ENCODE measurements at places on chromosomes 12 and 14.

GRCh38 chr12:12178559-12178958, 88.3 kb downstream of the LRP6 start:
- DNase-seq: no peak

GRCh38 chr14:67680941-67681340, 6.5 kb upstream of the VTI1B start:
- no peak for DNase-seq

DNA sequence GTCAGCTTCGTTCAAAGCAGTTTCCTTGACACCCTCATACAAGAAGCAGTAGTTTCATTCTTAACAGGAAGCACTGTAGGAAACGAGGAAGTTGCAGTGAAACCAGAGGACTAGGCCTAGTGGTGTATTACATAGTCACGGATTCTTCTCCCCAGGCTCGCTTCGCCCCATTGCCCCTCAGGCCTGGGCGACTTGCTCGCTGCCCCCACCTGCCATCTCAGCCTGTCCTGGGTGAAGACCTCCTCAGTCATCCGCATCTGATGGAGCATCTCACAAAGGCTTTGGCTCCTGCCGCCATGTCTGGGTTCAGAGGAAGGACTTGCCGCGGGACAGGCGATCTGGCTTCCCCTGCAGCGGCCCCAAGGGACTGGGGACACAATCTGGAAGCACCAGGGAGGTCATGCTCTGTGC, 93.5 kb downstream of the LMNTD1 start:
- no peak for DNase-seq

- no peak for DNase-seq
Measured at GRCh38 chr14:70827752-70828151, 18.4 kb upstream of the MAP3K9 start.

DNA sequence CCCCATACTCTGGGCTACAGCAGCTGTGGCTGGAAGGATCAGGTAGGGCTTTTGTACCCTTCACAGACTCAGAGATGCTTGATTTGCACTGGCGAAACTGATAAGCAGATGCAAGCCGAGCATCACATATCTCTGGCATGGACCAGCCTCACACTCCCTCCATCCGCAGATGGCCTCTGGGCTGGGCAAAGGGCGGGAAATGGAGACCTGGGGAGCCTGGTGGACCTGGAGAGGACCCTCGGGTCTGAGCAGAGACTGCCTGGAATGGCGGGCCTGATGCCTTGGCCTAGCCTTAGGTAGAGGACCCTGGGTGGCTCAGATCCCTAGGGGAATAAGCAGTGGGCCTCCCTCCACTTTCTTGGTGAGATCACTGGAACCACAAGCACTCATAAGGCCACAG, 53.2 kb downstream of the GALNT16 start:
- DNase-seq: no peak

DNA sequence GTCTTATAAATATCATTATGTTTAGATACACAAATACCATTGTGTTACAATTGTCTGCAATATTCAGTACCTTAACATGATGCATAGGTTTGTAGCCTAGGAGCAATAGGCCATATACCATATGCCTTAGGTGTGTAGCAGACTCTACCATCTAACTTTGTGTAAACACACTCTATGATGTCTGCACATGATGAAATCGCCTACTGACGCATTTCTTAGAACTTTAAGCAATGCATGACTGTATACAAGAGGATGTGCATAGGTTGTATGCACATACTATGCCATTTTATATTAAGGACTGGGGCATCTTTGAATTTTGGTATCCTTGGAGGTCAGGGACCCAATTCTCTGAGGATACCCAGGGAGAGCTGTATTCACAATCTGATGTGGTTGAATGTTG, 10.1 kb upstream of the BTG1 start:
- no peak for DNase-seq

- no peak for DNase-seq
Measured at GRCh38 chr14:30669594-30669993, 47.5 kb downstream of the SCFD1 start.

DNA sequence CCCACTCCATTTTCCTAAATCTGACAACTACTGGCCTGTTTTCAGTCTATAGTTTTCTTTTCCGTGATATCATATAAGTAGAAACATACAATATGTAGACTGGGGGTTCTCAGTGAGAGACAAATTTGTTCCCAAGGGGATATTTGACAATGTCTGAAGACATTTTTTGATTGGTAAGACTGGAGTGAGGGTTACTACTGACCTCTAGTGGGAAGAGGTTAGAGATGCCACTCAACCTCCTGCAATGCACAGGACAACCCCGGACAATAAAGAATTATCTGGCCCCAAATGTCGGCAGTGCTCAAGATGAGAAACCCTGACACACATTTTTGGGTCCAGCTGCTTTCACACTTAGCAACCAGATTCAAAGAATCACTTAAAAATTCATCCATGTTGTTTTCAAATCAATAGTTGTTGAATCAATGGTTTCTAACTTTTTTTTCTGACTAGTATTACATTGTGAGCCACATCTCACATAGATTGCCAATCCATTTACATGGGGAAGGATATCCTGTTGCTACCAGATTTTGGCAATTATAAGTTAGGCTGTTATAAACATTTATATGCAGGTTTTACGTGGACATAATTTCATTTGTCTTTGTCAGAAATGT, 307.1 kb downstream of the RPL10L start:
- DNase-seq: no peak

DNA sequence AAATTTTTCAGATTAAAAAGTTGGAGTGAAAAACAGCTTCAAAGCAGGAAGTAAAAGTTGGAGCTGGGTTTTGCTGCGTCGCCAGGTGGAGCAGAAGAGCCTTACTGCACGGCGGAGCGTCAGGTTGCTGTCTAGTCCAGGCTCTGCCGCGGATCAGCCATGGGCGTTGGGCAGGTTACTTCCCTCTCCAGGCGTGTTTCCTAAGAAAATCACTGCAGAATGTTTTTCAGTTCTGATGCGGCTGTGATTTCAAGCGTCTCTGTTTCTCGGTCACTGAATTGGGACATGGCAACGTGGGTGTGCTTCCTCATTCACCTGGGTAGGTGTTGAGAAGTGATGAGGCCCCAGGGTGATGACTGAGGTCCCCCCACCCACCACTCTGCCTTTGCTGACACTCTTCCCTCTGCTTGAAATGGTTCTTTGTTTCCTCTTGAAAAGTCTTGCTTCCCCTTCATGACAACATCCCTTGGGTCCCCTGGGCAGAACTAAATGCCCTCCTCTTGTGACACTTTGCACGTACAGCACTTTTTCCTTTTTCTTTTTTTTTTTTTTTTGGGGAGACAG, 7.6 kb downstream of the EVL start:
- DNase-seq: no peak

DNA sequence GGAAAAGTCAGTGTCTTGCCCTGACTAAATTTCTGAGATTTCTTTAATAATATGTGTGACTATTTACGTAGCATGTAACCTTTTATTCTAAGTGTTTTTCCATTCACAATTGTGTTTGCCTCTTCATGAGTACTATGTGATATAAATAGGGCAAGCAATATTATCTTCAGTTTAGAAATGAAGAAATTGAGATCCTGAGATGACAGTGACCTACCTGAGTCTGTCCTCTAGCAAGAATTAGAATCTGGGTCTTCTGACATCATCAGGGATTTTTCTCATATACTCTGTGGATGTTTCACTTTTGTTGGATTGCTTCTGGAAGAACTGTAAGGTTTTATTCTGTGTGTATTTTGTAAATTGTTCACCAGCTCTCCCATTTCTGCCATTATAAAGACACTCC, 35.0 kb downstream of the TMTC2 start:
- DNase-seq: no peak

- DNase-seq: no peak
Measured at GRCh38 chr12:49092086-49092815, 2.4 kb downstream of the DHH start.

DNA sequence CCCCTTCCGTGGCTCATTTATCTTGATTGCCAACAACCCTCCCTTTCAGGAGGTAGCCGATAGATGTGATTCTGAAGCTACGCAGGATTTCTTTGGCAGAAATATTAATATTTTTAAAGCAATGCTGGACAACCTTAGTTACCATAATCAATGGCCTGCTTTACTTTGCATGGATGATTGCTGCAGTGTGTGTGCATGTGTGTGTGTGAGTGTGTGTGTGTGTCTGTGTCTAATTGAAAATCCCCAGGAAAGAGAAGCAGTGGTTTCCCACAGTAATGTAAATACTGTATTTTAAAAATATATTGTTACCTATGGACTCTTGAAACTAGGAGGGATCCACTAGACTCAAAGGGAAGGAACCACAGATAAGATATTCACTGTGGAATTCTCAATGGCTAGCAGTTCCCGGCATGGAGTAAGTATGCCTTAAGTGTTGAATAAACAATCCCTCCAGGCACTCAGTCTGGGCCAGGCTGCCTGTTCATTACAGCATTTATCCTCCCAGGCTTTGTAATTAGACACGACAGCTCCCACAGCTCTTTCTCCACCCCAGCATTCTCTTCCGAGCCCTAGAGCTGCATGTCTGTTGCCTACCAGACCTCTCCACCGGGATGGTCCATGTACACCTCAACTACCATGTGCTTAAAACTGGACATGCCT, 22.5 kb upstream of the C14orf132 start:
- DNase-seq: no peak

DNA sequence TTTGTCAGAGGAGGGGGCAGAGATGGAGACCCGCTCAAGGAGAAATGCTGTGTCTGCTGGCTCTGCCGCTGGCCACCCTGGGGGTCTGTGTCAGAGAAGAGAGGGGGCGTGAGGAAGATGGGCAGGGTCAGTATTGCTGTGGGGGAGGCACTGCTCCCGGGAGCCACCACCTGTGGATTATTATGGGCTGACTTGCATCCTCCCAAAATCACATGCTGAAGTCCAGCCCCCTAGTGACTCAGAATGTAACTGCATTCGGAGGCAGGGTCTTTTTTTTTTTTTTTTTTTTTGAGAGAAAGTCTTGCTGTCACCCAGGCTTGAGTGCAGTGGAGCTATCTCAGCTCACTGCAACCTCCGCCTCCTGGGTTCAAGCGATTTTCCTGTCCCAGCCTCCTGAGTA, 12.3 kb downstream of the ABCD4 start:
- DNase-seq: no peak

DNA sequence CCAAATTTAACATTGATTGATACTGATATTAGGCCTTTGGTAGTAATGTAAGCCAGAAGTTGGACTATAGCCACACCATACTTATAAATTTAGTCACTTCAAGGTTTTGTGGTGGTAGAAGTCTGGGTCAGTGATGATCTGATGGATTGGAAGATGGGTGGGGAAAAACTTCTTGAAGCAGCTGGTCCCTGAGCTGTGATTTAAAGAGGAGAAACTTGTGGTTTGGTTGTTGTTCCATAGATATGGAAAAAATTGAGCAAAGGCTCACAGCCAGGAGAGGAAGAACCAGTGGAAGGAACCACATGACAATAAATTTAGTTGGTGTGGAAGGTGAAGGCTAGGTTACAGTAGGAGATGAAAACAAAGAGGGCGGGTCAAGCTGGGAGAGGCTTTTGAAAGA, 26.1 kb downstream of the PTHLH start:
- no peak for DNase-seq

DNA sequence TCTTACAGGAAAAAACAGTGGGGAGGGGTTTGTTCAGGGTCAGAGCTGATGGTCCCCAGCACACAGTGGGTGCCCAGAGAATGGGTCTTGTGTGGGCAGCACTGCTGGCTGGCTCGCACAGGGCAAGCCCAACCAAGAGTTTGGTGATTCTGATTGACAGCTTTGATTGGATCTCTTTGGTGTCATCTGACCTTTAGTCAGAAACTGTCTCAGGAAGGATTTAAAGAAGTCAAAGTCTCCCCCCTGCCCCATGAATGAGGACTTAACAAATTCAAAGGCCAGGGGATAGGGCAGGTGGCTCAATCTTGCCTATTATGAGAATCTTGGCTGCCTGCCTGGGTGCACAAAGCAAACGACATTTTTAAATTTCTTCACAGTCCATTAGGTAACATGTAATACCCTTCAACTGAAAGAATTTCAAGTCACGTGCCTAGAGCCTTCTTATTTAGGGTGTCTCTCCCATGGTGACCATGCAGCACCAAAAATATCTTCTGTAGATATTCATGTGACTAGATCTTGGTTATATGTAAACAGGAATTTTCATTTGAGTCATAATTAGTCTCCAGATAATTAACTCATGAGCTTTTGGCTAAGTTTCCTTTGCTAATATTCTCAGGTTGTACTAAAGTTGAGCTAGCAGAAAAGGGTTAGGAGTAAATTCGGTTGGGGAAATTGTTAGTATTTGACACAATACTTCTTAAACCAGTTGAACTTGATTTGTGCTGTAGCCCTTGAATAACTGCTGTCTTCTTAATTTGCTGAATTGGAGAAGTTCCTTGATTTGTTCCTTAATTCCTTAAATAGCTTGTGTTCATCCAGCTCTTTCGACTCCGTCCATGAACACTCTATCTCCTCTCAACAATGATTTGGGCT, 54.5 kb upstream of the HECTD1 start:
- no peak for DNase-seq

DNA sequence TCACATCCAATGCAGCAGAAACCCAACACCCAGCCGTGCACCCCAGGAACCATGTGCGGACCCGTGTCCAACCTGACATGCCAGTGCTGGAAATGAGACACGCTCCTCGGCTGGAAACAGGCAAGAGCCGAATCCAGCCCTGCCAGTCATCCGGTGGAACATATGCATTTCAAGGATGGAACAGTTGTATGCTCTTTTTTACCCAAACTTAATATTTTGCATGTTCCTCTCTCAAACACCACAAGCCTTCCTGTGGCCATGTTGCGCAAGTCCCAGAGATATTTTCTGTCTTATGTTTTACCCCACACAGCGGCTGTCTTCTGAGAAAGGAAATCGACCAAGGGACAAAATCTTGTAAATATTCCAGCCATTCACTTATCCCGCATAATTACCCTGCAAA, 196.9 kb downstream of the BCL11B start:
- DNase-seq: no peak

DNA sequence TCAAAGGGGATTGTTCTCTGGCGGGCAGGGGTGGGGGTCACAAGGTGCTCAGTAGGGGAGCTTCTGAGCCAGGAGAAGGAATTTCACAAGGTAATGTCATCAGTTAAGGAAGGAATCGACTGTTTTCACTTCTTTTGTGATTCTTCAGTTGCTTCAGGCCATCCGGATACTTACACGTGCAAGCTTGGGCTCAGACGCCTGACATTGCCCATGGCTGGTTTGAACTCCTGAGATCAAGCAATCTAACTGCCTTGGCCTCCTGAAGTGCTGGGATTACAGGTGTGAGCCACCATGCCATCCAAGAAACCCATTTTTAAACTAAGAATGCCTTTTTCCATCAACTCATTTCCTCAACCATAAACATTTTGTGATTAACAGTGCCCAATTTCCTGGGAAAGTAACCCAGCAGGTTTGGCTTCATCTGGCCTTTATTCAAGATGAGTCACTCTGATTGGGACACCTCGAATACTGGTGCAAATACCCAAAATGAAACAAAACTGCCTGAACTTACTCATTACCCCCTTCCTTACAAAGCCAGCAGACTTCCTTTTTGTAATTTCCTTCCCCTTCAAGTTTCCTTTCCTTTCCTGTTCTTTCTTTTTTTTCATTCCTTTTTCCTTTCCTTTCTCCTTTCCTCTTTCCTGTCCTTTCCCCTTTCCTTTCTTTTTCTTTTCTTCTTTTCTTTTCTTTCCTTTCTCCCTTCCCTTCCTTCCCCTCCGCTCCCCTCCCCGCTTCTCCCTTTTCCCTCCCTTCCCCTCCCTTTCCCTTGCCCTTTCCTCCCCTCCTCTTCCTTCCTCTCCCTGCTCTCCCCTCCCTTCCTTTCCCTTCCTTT, 10.2 kb upstream of the RNASE10 start:
- no peak for DNase-seq

Data from AG04449 (cell line).